ENCODE measurements at places on chromosomes 16 and 17.

- DNase-seq, result no peak
Measured at GRCh38 chr17:29800457-29800856, 129.6 kb downstream of the SSH2 start.

GRCh38 chr16:31167315-31167714 is 12.6 kb upstream of the FUS start:
- DNase-seq, result no peak

- no peak for DNase-seq
Measured at GRCh38 chr16:25110387-25110947, 1.1 kb upstream of the LCMT1 start.

DNA sequence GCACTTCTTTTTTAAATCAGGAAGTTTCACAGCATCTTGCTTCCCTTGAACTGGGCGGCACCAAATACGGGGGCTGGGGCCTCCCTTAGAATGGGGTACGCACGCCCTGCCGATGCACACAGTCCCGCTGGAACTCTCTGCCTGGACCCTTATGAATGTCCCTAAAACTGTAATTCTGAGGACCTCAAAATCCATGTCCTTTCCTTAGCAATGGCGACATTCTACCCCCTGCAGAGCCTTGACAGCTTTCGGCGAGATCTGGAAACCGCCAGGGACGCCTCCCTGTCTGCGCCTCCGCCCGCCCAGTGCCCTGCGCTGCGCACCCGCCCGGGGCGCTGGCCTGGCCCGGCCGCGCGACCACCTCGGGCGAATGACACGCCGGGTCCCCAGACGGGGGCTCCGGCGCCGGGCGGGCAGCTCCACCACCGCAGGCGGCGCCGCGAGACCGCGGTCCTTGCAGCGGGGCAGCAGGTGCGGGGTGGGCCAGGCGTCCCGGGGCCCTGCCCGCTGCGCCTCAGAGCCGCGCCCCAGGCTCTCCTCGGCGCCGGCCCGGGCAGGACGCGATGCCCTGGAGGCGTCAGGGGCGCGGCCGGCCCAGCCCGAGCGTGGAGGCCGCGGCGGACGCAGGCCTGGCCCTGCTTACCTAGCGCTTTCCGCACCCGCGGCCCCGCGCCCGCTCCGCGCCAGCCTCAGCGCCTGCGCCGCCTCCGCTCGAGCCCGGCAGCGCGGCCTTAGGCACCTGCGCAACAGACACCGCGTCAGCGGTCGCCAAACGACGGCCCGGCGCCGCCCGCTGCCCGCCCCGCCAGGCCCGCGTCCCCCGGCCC is 548 bp downstream of the HAGH start:
- DNase-seq, result no peak

GRCh38 chr17:81524039-81524864 is 3.9 kb upstream of the FSCN2 start:
- no peak for DNase-seq

DNA sequence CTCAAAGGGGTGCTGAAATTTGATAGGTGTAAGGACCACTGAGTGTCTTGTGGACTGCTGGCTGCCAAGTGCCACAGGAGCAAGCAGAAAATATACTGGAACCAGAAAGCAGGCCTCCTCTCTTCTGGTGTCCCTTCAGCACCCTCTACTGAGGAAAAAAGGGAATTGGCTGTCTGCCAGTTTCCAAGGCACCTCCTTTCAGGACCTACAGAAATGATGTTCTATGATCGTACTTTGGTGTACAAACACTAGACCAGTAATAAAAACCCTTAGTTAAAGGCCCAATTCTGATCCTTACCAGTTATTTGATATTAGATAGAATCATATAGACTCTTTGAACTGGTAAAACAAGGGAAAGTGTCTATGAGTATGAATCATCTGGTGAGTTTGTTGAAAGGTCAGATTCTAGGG is 35.8 kb upstream of the BCAS3 start:
- peak; percentile 36 for DNase-seq

GRCh38 chr17:41434005-41434404 is 6.8 kb downstream of the KRT38 start:
- DNase-seq, result no peak

DNA sequence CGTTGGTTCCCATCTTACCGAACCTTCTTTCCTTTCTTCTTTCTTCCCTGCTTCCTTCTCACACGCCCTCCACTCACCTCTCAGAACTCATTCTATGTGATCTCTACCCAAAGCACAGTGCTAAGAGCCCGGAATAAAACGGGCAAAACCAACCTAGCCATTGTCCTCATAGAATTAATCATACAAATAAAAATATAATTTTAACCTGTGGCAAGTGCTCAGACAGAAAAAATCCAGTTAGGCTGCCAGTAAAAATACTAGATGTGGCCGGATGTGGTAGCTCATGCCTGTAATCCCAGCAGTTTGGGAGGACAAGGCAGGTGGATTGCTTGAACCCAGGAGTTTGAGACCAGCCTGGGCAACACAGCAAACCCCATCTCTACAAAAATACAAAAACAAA is 27.0 kb downstream of the BMERB1 start:
- no peak for DNase-seq

DNA sequence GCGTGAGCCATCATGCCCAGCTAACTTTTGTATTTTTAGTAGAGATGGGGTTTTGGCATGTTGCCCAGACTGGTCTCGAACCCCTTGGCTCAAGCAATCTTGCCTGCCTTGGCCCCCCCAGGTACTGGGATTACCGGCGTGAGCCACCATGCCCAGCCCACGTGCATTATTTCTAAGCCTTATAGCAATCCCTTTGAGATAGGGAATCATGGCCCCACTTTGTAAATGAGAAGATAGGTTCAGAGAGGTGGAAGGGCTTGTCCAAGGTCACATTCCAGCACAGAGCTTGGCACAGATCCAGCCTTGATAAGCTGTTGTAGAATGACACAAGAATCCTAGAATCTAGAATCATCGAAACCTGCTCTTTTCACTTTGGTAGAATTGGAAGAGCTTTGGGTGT is 4.2 kb upstream of the PYCARD start:
- DNase-seq, result no peak

- DNase-seq, result no peak
Measured at GRCh38 chr16:88703486-88704309, 2.5 kb downstream of the RNF166 start.

DNA sequence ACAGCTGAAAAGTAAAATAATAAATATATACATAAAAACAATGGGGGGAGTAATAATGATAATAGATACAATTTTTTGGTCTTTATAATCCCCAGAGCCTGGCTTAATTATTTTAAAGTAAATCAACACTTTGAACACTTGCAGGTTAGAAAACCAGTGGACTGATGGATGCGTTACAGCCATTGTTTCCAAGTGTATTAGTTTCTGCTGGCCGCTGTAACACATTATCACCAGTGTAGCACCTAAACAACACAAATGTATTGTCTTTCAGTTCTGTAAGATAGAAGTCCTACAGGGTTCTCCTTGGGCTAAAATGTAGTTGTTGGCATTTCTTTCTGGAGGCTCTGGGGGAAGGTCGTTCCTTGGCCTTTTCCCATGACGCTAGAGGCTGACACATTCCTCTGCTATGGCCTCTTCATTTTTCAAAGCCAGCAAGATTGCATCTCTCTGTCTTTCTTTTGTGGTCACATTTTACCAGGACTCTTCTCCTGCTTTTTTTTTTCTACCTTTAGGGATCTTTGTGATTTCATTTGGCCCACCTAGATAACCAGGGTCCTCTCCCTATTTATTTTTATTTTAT is 116.8 kb downstream of the WWOX start:
- DNase-seq, result no peak

GRCh38 chr17:77637818-77638575 is 320.5 kb upstream of the TNRC6C start:
- DNase-seq, result no peak
